Stimulated activated CD4-positive, alpha-beta T cell treated with anti-CD3 and anti-CD28 coated beads, Interleukin-1b, Interleukin-23, amount 100 ng/mL, for 4 hours (primary cell): ENCODE measurements at places on chromosomes 12 and 14.

GRCh38 chr12:57591782-57592325, 862 bp downstream of the PIP4K2C start:
- DNase-seq, result no peak

DNA sequence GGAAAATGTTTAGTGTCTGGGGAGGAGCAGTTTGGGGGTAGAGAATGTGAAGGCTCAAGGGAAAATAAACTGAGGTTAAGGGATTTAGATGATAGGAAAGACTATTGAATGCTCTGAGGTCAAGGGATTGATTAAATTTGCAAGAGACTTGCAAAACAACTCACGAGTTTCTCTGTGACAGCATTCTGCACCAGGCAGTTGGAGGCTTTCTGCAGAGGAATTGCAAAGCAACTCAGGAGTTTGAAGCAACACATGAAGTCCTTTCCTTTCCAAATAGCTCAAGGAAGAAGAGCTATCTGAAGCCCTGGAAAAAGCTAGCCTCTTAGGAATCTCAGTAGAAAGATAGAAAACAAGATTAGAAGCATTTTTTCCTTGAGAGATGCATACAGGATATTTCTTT, 23.9 kb downstream of the SLC7A8 start:
- no peak for DNase-seq

- no peak for DNase-seq
Measured at GRCh38 chr12:95918194-95918993, 24.0 kb downstream of the CCDC38 start.

DNA sequence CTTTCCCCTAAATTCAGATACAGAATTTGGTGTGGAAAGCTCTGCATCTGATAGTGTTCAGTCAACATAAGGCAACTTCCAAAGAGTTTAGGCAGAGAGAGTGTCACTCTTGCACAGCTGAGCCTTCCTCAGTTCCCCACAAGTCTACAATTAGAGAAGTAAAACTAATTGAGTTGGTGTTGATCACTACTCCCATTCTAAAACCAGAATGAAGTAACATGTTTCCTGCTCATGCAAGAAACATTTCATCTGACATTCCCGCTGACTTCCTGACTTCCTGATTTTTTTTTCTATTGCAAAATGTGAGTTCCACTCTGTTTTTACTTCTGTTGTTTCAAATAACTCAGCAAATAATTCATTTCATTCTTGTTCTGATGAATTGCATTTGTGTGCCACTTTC, 271.0 kb downstream of the ALG10B start:
- DNase-seq, result no peak

DNA sequence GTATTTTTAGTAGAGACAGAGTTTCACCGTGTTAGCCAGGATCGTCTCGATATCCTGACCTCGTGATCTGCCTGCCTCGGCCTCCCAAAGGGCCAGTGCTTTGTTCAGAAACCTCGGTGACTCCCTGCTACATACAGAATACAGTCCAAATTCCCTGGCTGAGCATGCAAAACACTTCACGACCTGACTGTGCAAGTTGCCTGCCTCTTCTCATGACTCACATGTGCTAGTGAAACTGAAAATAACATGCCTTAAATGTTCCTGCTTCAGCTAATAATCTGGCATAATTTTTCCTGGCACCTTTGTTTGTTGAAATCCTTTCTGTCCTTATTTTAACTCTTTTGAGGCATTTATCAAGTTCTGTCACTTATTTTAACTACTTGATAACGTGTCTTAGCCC, 8.2 kb downstream of the DMAC2L start:
- DNase-seq, result no peak

DNA sequence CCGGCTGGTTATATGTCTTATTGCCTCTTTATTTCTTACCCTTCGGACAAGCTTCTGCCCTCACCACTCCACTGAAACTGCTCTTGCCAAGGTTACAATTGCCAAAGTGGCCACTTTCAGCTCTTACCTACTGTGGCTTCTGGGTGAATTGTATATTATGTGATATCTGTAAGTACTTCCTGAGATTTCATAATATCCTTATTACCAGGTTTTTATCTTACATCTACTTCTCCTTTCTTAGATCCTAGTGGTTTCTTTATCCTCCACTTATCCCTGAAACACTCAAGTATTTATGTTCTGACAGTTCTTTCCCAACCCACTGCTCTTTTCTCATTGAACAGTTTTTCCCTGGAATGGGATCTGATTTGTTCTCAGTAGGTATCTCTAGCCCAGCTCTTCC, 10.5 kb downstream of the CELA1 start:
- no peak for DNase-seq

DNA sequence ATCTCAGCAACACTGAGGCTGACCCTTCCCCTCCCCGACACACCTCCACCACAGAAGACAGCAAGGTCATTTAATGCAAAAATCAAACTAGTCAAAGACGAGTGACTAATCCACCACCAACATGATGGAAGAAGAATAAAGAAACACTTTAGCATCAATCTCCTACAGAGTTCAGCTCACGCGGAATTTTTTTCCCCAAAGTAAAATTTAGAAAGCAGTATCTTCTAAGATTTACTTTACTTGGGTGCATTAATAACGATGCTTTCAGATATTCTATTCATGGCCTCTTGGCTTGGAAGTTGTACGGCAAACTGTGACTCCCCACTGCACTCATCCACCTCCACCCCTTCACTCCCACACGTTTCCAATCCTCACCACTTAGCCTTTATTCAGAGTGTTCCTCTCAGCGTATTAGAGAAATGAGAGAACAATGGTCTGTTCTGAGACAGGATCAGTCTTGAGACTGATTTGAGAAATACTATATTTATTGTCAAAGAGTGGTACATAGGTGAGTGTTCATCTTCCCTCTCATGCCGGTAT, 1.9 kb downstream of the EGLN3 start:
- no peak for DNase-seq

DNA sequence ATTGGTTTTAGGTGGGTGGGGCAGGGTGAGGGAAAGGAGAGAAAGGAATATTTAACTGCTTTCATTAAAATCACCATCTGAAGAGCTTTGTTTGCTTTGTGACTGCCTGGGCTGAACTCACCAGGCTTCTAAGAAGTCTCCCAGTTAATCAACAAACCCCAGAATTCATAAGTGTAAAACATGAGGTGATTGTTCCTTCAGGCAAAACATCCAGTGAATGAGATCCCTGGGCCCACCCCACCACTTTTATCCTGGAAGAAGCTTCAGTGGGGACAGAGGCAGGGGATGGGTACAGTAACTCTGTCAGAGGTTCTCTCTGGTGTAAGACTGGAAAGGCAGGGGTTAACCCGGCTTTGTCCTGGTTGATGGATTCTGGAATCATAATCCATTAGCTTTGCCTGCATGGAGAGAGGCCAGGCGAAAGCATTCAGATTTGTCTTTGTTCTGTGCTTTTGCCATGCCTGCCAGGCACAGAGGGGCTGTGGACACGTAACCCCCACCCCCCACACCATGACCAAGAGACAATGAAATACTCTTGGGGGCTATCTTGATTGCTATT, 16.7 kb downstream of the PDE1B start:
- DNase-seq, result no peak

DNA sequence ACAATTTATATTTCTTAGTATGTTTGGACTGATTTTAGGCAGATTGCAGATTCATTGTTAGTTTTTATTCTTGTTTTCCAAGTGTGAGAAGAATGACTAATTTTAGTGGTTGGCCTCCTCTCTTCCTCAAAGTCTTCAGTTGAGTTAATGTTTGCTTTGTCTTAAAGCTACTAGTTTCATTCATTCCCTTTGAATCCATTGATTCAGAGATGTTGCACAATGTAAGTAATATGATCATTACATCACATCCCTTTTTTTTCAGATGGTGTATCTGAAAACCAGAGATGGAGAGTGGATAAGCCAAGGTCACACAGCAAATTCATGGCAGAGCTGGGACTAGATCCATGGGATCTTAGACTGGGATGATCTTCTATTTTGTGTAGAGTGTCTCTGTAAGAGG, 577.5 kb downstream of the BCL11B start:
- DNase-seq, result no peak

- no peak for DNase-seq
Measured at GRCh38 chr14:94303111-94303510, 10.0 kb upstream of the SERPINA10 start.

DNA sequence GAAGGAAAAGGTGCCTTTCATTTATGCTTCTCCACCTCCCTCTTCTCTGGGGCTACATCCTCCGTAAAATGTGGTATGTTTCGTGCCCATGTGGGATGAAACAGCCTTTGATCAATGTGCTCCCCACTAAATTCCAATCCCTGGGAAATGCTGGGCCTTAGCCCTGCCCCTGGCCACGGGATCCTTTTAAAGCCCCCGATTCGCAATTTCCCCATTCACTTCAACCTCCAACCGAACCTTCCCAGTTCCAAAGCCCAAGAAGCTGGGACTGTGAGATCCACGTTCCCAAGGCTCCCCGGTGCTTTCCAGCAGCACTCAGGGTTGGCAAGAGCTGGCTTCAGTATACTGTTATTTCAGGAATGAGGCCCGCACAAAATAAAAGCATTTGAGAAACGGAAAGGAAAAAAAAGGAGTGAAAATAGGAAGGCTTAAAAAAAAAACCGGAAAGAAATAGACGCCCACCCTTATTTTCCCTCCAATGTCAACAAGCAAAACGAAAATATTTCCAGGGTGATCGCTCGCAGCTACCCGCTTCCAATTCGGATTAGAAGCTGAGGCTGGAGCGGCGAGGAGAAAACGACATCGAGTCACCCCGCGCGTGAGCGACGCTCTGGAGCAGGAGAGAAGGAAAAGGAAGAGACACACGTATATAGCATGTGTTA, 1.3 kb upstream of the FOXG1 start:
- DNase-seq, result no peak

GRCh38 chr12:49580572-49581535, 12.9 kb upstream of the MCRS1 start:
- DNase-seq, result peak; percentile 34

DNA sequence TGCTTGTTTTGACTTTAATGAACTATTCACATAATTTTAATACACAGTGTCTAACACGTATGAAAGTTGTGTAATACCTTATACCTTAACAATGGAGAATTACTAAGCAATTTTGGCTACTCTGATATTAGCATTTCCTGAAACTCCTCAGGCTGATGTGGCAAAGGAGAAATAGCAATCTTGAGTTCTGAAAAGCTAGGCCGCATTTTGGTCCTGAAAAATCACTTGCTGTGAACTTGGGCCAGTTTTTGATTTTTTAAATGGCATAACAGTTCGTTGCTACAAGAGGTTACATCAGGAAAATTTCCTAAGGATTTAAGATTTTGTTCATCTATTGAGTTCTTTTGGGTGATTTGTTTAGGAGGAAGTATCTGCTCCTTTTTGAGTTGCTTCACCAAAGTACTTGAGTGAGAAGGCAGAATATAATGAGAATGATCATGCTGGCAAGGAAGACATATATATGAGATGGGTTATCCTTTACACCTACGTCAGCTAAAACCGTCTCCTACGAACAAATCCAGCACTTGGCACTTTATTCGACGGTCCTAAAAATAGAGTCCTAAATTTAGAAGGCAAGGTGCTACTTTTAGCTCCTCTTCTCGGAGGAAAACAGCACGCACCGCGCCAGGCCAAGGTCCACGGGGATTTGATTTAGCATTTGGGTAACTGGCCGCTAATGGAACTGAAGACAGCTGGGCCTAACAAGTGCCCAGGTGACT, 32.2 kb downstream of the MIA2 start:
- no peak for DNase-seq

DNA sequence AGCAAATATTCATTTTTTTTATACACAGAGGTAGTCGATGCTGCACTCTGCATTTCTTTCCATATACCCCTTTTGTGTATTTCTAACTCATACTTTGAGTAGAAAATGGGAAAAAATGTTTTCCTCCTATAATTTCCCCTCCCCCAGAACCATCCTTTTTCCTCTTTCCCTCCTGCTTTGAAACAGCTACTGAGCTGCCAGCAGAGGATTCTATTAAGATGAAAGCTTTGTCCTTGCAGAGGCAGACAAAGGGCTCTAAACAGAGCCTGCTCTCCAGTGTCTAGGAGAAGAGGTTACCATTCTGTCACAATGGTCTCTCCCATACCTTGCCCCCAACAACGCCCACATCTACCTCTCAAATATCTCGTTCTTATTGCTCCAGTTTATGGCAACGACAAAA, 74.6 kb upstream of the OSBPL8 start:
- DNase-seq, result no peak

- no peak for DNase-seq
Measured at GRCh38 chr12:26156201-26156871, 31.5 kb upstream of the BHLHE41 start.
